ENCODE measurements at places on chromosomes 7 and 10. TPM values are rescaled to one million over a fixed set of nuclear protein-coding genes. Genes with fewer than 3 reads are reported as not detected.

FKBP14 gene
- 7.5 TPM for total RNA-seq

CCL24 gene
- total RNA-seq: not detected

MAPK8 gene
- 25.8 TPM for total RNA-seq

CLDN4 gene
- total RNA-seq: 5.2 TPM

MACROH2A2 gene
- total RNA-seq: 23.6 TPM

OPALIN gene
- not detected for total RNA-seq

SEC31B gene
- total RNA-seq: 1.8 TPM

PRR15 gene
- total RNA-seq: 4.6 TPM

SPDYE1 gene
- total RNA-seq: not detected

GIMAP5 gene
- total RNA-seq: not detected

TAS2R3 gene
- not detected for total RNA-seq

NEBL gene
- 13.0 TPM for total RNA-seq

PNLIP gene
- total RNA-seq: 0.28 TPM

OGDHL gene
- 0.46 TPM for total RNA-seq

LDB3 gene
- 0.16 TPM for total RNA-seq

ADCY1 gene
- total RNA-seq: 2.5 TPM

ITGA8 gene
- total RNA-seq: not detected

CCDC6 gene
- total RNA-seq: 33.9 TPM

NEUROD6 gene
- not detected for total RNA-seq

SLC18A3 gene
- total RNA-seq: not detected

CFAP43 gene
- total RNA-seq: 0.15 TPM

CLDN3 gene
- total RNA-seq: 3.6 TPM

TET1 gene
- 0.59 TPM for total RNA-seq

TMEM72 gene
- not detected for total RNA-seq

GNG11 gene
- total RNA-seq: 33.0 TPM

INSIG1 gene
- total RNA-seq: 14.5 TPM

TLX1 gene
- total RNA-seq: not detected

EXOSC1 gene
- total RNA-seq: 55.0 TPM
